ENCODE measurements at places on chromosomes 3 and 15. TPM values are rescaled to one million over a fixed set of nuclear protein-coding genes. Genes with fewer than 3 reads are reported as not detected.

VIPR1 gene
- total RNA-seq: 2.1 TPM

DZIP3 gene
- 27.2 TPM for total RNA-seq

DNA sequence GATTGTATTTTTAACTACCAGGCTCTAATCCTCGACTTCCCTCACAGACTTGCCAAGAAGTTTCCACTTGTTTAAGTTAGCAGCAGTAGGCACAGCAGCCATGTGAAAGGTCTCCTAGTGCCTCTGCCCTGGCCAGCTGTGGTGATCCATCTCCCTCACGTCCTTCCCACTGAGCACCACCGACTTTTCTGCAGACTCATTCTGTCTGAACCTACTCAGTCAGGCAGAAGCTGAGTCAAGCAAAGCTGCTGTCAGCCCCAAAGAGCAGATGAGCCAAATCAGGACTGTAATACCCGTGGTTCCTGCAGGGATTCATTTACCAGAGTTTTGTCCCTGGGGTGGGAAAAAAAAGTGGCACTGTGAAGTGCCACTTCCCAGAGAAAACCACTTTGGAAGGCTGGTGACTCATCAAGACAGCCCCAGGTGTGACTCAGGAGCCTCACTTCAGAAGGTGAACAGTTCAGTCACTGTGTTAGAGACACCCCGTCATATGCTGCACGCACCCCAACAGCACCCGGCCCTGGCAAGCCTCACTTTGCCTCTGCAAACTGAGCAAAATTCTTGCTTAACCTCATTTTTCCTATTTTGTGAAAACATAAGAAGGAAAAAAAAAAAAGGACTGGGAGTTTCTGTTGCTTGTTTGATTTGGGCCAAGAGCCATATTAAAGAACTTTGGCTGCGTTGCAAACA is 76.0 kb downstream of the WWTR1 start:
- H3K36me3 ChIP-seq: no peaks in the 10 kb centered on the region
- no peak for DNase-seq
- H3K4me1 ChIP-seq: peaks cover 28% of the 10 kb centered on the region
- H3K27ac ChIP-seq: peak overlapping the region; percentile 52
- H3K4me3 ChIP-seq: no peak overlapping the region

DNA sequence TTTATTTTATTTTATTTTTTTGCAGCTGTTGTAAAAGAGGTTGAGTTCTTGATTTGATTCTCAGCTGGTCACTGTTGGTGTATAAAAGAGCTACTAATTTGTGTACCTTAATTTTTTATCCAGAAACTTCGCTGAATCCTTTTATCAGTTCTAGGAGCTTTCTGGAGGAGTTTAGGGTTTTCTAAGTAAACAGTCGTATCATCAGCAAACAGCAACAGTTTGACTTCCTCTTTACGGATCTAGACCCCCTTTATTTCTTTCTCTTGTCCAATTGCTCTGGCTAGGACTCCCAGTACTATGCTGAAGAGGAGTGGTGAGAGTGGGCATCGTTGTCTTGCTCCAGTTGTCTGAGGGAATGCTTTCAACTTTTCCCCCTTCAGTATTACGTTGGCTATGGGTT is 165.8 kb upstream of the KCNMB2 start:
- no peak overlapping the region for H3K27ac ChIP-seq
- H3K4me1 ChIP-seq: peaks cover 21% of the 10 kb centered on the region
- H3K4me3 ChIP-seq: no peak overlapping the region
- peaks cover 19% of the 10 kb centered on the region for H3K36me3 ChIP-seq
- no peaks in the 10 kb centered on the region for H3K27me3 ChIP-seq
- DNase-seq: no peak

DNA sequence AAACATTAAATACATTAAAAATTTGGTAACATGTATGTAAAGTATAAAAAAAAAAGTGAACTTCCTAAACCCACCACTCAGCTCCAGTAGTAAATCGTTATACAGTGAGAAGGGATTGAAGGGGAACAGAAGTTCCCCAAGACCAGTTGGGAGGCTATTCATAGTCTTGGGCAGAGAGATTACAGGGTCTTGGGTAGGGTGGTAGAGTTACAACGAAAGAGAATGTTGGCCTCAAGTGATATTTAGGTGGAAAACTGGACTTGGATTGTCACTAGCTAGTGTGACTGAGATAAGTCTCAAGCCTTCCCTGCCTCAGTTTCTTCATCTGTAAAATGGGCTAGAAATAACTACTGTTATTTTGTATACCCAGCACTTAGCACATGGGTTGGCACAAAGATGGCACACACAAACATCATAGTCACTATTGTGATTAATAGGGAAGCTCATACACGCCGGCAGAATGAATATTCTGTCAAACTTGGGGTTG is 431 bp upstream of the YEATS2 start:
- H3K27ac ChIP-seq: peak overlapping the region; percentile 83
- peaks cover 41% of the 10 kb centered on the region for H3K4me1 ChIP-seq
- no peak for DNase-seq
- H3K4me3 ChIP-seq: peak overlapping the region; percentile 73
- H3K27me3 ChIP-seq: no peaks in the 10 kb centered on the region

GRCh38 chr3:170941551-170941950 is 33.1 kb upstream of the EIF5A2 start:
- no peaks in the 10 kb centered on the region for H3K4me1 ChIP-seq

- H3K36me3 ChIP-seq: peaks cover 20% of the 10 kb centered on the region
- DNase-seq: no peak
- H3K4me1 ChIP-seq: peaks cover 26% of the 10 kb centered on the region
- H3K27me3 ChIP-seq: no peaks in the 10 kb centered on the region
- no peak overlapping the region for H3K27ac ChIP-seq
Measured at GRCh38 chr3:141422961-141423582, 54.8 kb downstream of the ZBTB38 start.

DNA sequence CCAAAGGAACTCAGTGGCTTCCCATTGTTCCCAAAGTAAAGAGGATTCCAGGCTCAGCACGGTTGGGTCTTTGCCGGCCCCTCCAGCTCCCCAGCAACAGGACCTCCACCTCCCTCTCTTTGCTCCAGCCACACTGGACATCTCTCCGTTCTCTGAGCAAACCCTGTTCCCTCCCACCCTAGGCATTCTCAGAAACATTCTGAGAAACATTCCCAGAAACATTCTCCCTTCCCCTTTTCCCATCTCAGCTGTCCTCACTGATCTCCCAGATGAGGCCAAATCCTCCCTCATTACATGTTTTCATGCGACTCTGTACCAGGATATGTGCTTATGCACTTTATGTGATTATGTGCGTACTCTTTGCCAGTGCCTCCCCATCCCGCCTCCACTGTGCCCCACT is 14.1 kb downstream of the CCDC33 start:
- H3K27ac ChIP-seq: no peak overlapping the region
- peaks cover 9% of the 10 kb centered on the region for H3K4me1 ChIP-seq
- H3K4me3 ChIP-seq: no peak overlapping the region
- H3K27me3 ChIP-seq: peaks cover 61% of the 10 kb centered on the region

- H3K27me3 ChIP-seq: peaks cover 39% of the 10 kb centered on the region
- H3K27ac ChIP-seq: no peak overlapping the region
- peaks cover 1% of the 10 kb centered on the region for H3K36me3 ChIP-seq
- no peak overlapping the region for H3K4me3 ChIP-seq
- no peak for DNase-seq
Measured at GRCh38 chr3:46561951-46562350, 4.2 kb downstream of the LRRC2 start.

DNA sequence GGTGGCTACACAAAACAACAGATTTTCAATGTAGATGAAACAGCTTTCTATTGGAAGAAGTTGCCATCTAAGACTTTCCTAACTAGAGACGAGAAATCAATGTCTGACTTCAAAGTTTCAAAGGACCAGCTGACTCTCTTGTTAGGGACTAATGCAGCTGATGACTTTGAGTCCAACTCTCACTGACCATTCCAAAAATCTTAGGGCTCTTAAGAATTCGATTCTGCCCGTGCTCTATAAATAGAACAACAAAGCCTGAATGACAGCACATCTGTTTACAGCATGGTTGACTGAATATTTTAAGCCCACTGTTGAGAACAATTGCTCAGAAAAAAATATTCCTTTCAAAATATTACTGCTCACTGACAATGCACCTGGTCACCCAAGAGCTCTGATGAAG is 202.4 kb upstream of the PRICKLE2 start:
- no peak overlapping the region for H3K4me3 ChIP-seq
- no peak for DNase-seq
- no peaks in the 10 kb centered on the region for H3K27me3 ChIP-seq

Data from mesothelial cell of epicardium (in vitro differentiated cells).